Esophagus muscularis mucosa (tissue), 4 donors: ENCODE measurements at places on chromosomes 12 and 14. TPM values are rescaled to one million over a fixed set of nuclear protein-coding genes. Genes with fewer than 3 reads are reported as not detected.

The LGR5 gene
- total RNA-seq, result 0.39 TPM

The FOXN3 gene
- total RNA-seq, result 180 TPM

The APOLD1 gene
- total RNA-seq, result 43.7 TPM

The FBXO21 gene
- 92.5 TPM for total RNA-seq

The HOXC4 gene
- total RNA-seq, result 3.6 TPM

The C1R gene
- 324 TPM for total RNA-seq

The POLE2 gene
- total RNA-seq, result 0.46 TPM

The ALDH1L2 gene
- total RNA-seq, result 10.4 TPM

The COX8C gene
- total RNA-seq, result not detected

The OR4E2 gene
- not detected for total RNA-seq

The BHLHE41 gene
- total RNA-seq, result 15.0 TPM

The CD163L1 gene
- 1.3 TPM for total RNA-seq

The PTMS gene
- total RNA-seq, result 256 TPM

The CLEC4C gene
- not detected for total RNA-seq

The GPR65 gene
- 0.57 TPM for total RNA-seq

The HOXC10 gene
- not detected for total RNA-seq

The SDSL gene
- total RNA-seq, result 2.7 TPM

The ATG14 gene
- 19.5 TPM for total RNA-seq

The SMOC1 gene
- total RNA-seq, result 0.45 TPM

The MARS1 gene
- total RNA-seq, result 61.9 TPM

The TMEM52B gene
- 0.17 TPM for total RNA-seq

The LARP4 gene
- 38.6 TPM for total RNA-seq

The C12orf42 gene
- not detected for total RNA-seq

The TAS2R7 gene
- not detected for total RNA-seq

The ANKRD33 gene
- total RNA-seq, result not detected

The MDGA2 gene
- not detected for total RNA-seq

The MIPOL1 gene
- total RNA-seq, result 11.4 TPM

The RAB5B gene
- total RNA-seq, result 151 TPM

The ETFRF1 gene
- total RNA-seq, result 26.4 TPM

The FAM161B gene
- total RNA-seq, result 4.3 TPM

The KRT72 gene
- not detected for total RNA-seq

The STON2 gene
- 8.9 TPM for total RNA-seq

The KCNC2 gene
- 0.17 TPM for total RNA-seq

The DENND5B gene
- total RNA-seq, result 19.1 TPM

The UNC79 gene
- total RNA-seq, result 0.23 TPM

The KERA gene
- not detected for total RNA-seq

The ANO4 gene
- total RNA-seq, result 0.06 TPM

The PSEN1 gene
- 37.6 TPM for total RNA-seq

The NID2 gene
- total RNA-seq, result 77.2 TPM

The CAPS2 gene
- total RNA-seq, result 8.0 TPM

The MGP gene
- 741 TPM for total RNA-seq

The NELL2 gene
- total RNA-seq, result 5.8 TPM

The HOXC12 gene
- not detected for total RNA-seq

The CLEC7A gene
- total RNA-seq, result 9.4 TPM

The SLC38A6 gene
- 11.1 TPM for total RNA-seq

The GLI1 gene
- total RNA-seq, result not detected

The ESRRB gene
- not detected for total RNA-seq

The PLEKHD1 gene
- total RNA-seq, result not detected

The KLRF1 gene
- not detected for total RNA-seq

The AVPR1A gene
- total RNA-seq, result 6.7 TPM

The LAG3 gene
- total RNA-seq, result 2.9 TPM
